Activated CD8-positive, alpha-beta T cell treated with anti-CD3 and anti-CD28 coated beads, Interleukin-2, amount 10 ng/mL, durations not matched to agents 7 days and 5 days (primary cell): ENCODE measurements at places on chromosomes 4 and X. TPM values are rescaled to one million over a fixed set of nuclear protein-coding genes. Genes with fewer than 3 reads are reported as not detected.

The TBC1D8B gene
- total RNA-seq: 0.23 TPM

The FMR1NB gene
- not detected for total RNA-seq

The FGF13 gene
- not detected for total RNA-seq

The PRDM5 gene
- total RNA-seq: 0.05 TPM

The GUCY1B1 gene
- 0.10 TPM for total RNA-seq

GRCh38 chr4:62028745-62029144 lies 828.6 kb downstream of the ADGRL3 start:
- no peaks in the 10 kb centered on the region for H3K36me3 ChIP-seq
- no peak overlapping the region for H3K27ac ChIP-seq
- no peaks in the 10 kb centered on the region for H3K4me1 ChIP-seq
- DNase-seq: no peak
- H3K27me3 ChIP-seq: no peaks in the 10 kb centered on the region

- H3K4me1 ChIP-seq: no peaks in the 10 kb centered on the region
- DNase-seq: no peak
- H3K27me3 ChIP-seq: no peaks in the 10 kb centered on the region
- H3K36me3 ChIP-seq: no peaks in the 10 kb centered on the region
These were observed 265.5 kb upstream of the FTHL17 start for GRCh38 chrX:31337332-31337731.

GRCh38 chr4:161696944-161697343 lies 466.9 kb downstream of the FSTL5 start:
- no peaks in the 10 kb centered on the region for H3K36me3 ChIP-seq
- no peaks in the 10 kb centered on the region for H3K27me3 ChIP-seq
- H3K4me3 ChIP-seq: no peak overlapping the region
- no peaks in the 10 kb centered on the region for H3K4me1 ChIP-seq
- DNase-seq: no peak

DNA sequence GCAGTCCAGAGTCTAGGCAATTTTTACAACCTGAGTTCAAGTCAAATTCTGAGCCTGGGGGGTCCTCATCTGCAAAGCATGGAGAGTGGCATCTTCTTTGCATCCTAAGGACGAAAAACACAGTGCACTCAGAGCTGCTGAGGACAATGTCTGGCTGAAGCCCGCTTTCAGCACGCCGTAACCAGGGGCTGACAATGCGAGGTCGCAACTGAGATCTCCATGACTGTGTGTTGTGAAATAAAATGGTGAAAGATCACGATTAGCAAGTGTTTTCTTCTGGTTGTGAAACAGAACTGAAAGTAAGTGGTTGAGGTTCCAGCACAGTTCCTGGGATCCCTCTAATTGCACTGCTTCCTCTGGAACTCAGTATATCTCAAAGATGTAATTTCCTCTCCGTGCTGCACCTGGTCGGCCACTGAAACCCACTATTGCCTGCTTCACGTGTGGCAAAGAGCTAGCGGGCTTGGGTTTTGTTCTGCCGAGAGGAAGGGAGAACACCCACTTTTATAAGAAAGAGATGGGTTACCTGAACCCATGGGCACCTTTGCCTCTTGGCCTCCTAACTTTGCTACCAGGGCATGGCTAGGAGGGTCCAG lies 7.7 kb upstream of the F11 start:
- no peaks in the 10 kb centered on the region for H3K4me1 ChIP-seq
- H3K27me3 ChIP-seq: peaks cover 2% of the 10 kb centered on the region
- DNase-seq: no peak
- no peak overlapping the region for H3K27ac ChIP-seq

GRCh38 chr4:61785761-61786160 lies 585.6 kb downstream of the ADGRL3 start:
- H3K4me3 ChIP-seq: no peak overlapping the region
- H3K36me3 ChIP-seq: no peaks in the 10 kb centered on the region

DNA sequence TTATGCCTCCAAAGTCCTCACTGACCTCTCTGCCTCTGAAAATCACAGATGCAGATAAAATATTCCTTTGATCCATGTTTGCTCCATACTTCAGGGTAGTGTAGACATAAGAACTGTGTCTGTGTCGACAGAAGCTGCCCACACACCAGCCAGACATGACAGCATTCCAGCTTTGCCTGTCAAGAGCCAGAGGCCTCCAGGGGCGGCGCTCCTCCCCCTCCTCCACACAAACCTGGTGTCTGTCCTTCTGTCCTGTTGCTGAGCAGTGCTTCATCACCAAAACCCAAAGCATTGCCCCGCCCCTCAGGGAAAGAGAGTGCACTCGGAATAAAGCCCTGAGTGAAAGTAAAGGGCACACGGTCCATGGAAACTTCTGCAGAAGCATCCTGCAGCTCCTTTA lies 379.4 kb downstream of the FBXW7 start:
- H3K4me3 ChIP-seq: no peak overlapping the region
- no peak for DNase-seq
- H3K27ac ChIP-seq: no peak overlapping the region
- peaks cover 10% of the 10 kb centered on the region for H3K4me1 ChIP-seq

- no peaks in the 10 kb centered on the region for H3K4me1 ChIP-seq
- no peak overlapping the region for H3K27ac ChIP-seq
- no peaks in the 10 kb centered on the region for H3K27me3 ChIP-seq
- DNase-seq: no peak
- H3K36me3 ChIP-seq: no peaks in the 10 kb centered on the region
- no peak overlapping the region for H3K4me3 ChIP-seq
These were observed 200.6 kb downstream of the MAPK10 start for GRCh38 chr4:86159216-86159615.

GRCh38 chr4:109615742-109616141 lies 55.7 kb downstream of the MCUB start:
- no peak for DNase-seq
- H3K27ac ChIP-seq: no peak overlapping the region
- peaks cover 4% of the 10 kb centered on the region for H3K4me1 ChIP-seq
- peaks cover 44% of the 10 kb centered on the region for H3K36me3 ChIP-seq

DNA sequence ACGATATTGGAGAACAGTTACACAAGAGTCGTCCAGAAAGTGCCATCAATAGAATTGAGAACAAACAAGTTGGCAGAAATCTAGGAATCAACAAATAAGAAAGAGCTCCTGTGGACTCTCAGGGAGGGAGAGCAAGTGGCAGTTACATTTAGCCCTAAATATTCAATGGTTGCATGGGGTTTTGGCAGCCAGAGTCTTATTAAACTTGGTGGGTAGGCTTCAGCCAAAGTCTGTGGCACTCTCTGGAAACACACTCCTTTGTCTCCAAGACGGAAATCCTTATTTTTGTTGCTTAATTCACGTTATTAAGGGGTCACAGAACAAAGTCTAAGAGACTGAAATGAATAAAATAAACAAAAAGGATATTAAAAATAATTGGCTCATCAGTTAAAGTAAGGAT lies 742.2 kb upstream of the ATOH1 start:
- H3K36me3 ChIP-seq: no peaks in the 10 kb centered on the region
- H3K27ac ChIP-seq: no peak overlapping the region
- H3K4me3 ChIP-seq: no peak overlapping the region

DNA sequence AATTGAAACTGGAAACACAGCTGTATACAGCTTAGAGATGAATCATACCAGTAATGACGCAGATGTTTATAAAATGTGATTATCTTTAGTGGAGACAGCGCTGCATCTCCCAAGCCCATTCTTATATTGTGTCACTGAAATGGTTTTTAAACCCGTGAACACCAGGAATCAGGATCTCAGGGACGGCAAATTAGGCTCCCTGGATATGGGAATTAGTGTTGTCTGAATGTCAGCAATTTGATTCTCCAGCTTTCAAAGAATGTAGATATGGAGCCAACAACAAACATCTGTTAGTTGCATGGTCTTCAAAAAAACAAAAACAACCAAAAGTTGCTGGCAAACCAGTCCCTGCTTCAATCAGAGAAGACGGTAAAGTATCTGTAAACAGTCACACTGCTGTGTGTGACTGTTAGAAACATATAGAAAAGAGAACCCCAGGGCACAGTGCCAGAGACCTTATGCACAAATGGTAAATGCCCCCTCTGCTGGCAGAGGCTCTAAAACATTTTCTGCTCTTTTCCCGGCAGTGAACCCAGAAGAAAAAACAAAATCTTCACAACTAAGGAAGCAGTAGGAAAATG lies 351.9 kb upstream of the FTHL17 start:
- H3K36me3 ChIP-seq: no peaks in the 10 kb centered on the region
- H3K27ac ChIP-seq: no peak overlapping the region
- no peaks in the 10 kb centered on the region for H3K27me3 ChIP-seq
- no peak overlapping the region for H3K4me3 ChIP-seq
- DNase-seq: no peak
- no peaks in the 10 kb centered on the region for H3K4me1 ChIP-seq
